Activated naive CD4-positive, alpha-beta T cell treated with anti-CD3 and anti-CD28 coated beads, Interleukin-2, amount 10 ng/mL, durations not matched to agents 5 hours and 36 hours (primary cell): ENCODE measurements at places on chromosomes 5 and 9. TPM values are rescaled to one million over a fixed set of nuclear protein-coding genes. Genes with fewer than 3 reads are reported as not detected.

The BTNL9 gene
- not detected for total RNA-seq

The HSDL2 gene
- 12.6 TPM for total RNA-seq

The IRGM gene
- total RNA-seq, result 2.2 TPM

The PCDHB10 gene
- total RNA-seq, result not detected

The JAKMIP2 gene
- total RNA-seq, result 0.48 TPM

The PCDHGB7 gene
- total RNA-seq, result not detected

The CATSPER3 gene
- total RNA-seq, result 1.1 TPM

The NMUR2 gene
- not detected for total RNA-seq

The DBH gene
- not detected for total RNA-seq

The C8G gene
- 0.98 TPM for total RNA-seq

The TSSK1B gene
- not detected for total RNA-seq

The GRM6 gene
- not detected for total RNA-seq

The ANKRD31 gene
- 0.10 TPM for total RNA-seq

The TMEM232 gene
- 0.68 TPM for total RNA-seq

The C9 gene
- not detected for total RNA-seq

The DUSP1 gene
- total RNA-seq, result 8.6 TPM

The TMEM171 gene
- not detected for total RNA-seq

The PRDM9 gene
- total RNA-seq, result not detected

The ANXA6 gene
- total RNA-seq, result 545 TPM

The SMIM33 gene
- 2.1 TPM for total RNA-seq

The WNT8A gene
- not detected for total RNA-seq

The PDE8B gene
- total RNA-seq, result 0.60 TPM

The FAT2 gene
- total RNA-seq, result not detected

The C5orf15 gene
- 24.7 TPM for total RNA-seq
